ENCODE measurements at places on chromosomes 11 and 22. TPM values are rescaled to one million over a fixed set of nuclear protein-coding genes. Genes with fewer than 3 reads are reported as not detected.

DNA sequence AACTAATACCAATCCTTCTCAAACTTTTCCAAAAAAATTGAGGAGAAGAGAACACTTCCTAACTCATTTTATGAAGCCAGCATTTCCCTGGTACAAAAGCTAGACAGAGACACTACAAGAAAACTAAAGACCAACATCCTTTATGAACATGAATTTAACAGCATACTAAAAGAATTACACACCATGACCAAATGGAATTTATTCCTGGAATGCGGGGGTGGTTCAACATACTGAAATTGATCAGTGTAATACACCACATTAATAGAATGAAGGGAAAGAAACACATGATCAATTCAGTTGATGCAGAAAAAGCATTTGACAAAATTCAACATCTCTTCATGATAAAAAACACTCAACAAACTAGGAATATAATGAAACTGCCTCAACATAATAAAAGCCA is 148.1 kb downstream of the WNT7B start:
- DNase-seq = no peak

GRCh38 chr11:450809-451451 is 851 bp downstream of the PTDSS2 start:
- no peak for DNase-seq

DNA sequence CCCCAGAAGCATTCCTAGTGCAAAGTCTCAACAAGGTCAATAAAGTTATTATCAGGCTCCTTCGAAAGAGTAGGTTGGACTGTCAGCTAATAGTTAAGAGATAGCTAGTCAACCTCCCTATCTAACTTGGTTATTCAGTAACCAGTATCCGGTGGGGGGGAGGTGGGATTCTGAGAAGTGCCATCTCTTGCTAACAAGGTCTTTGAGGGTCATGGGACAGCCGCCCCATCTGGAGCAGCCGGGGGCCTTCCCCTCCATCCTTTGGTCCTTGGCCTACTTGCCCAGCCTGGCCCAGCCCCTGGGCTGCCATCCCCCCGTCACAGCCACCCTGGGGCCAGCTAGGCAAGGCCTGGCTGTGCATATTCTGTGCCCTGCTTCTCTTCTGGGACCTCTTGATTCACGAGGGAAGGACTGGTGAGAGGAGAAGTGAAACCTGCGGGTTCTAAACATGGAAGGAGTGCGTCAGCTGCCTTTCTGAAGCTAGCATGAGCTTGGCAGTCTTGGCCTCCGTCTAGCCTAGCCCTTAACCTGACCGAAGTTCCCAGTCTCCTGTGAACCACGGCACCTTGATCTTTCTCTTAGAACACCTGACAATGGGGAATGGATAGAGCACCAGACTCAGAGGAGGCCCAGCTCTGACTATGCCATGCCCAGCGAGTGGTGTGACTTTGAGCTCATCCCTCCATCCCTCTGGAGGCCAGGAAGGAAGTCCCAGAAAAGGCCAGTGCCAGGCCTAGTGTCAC is 9.3 kb downstream of the SLC37A2 start:
- DNase-seq = no peak

- DNase-seq = peak; percentile 81
Measured at GRCh38 chr11:33773987-33774735, at the start of gene FBXO3. FBXO3 (minus strand) TSS chr11:33774520; CDS start chr11:33774497, 23 bp downstream.

CCDC116 gene
- polyA plus RNA-seq = 0.62 TPM

INS gene
- polyA plus RNA-seq = not detected
